Activated CD4-positive, alpha-beta T cell treated with anti-CD3 and anti-CD28 coated beads, Interleukin-2, Interleukin-4, amounts not matched to agents 100 ng/mL and 50 ng/mL, durations not matched to agents 16 hours and 8 hours (primary cell): ENCODE measurements at places on chromosomes 7 and 10.

DNA sequence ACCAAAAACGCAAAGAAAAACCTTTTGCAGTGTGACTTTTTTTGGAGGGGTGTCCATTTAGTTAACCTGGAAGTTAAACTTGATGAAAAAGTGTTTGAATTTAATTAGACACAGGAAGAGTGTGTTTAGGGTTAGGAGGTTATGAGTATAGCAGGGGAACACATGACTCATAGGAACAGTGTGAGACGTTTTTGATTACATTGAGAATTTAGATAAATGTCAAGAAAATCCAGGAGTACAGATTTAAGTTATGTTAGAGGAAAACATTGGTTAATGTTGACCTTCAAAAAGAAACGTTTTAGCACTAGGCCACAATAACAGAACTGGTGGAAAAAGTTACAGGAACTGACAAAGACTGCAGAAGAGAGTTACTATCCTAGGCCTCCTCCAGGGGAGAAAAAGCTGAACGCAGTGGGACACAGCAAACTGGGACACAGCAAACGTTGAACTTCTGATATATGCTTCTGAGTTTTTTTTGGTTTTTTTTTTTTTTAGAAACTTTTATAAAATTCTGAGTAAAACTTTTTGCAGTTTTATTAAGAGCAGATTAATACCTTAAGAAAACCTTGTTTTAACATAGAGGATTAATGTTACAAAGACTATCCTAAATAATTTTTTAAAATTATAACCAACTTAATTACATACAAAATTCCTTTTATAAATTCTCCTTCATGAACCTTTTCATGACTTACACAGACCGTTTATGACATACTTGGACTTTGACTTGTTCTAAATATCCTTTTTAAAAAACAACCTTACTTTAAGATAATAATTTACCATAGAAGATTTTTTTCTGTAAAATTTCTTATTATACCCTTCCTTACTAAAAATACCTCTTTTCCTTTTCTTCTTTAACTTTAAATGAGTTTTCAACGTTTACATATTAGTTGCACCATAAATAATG lies 22.2 kb downstream of the LANCL2 start:
- no peak for DNase-seq

DNA sequence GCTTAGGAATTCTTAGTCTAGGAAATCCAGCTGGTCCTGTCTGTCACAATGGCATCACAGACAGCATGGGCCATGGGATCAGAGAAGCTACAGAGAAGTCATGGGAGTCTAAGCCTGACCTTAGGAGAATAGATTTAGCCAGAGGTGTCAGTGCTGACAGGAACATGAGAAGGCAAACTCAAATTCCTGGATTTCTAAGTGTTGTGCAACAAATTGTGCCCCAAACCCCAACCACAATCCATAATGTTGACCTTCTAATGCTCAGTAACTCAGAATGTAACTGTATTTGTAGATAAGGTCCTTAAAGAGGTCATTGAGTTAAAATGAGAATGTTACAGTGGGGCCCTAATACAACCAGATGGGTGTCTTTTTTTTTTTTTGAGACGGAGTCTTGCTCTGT lies 95.9 kb upstream of the RHOBTB1 start:
- no peak for DNase-seq

DNA sequence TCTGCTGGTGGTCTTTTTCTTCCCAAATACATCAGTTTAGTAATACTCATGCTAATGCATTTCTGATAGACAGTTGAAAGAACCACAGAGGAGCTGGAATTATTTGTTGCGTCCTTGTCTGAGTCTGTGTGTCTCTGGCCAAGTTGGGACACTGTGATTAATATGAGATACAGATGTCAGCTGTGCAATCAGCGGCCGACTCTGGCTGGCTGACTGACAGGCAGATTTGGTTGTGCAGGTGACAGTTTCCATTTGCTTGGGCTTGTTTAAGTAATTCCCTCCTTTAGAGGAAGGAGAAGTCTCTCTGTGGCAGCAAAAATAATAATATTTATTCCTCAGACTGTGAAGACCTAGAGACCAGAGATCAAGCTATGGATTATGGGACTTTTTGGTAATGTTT lies 176.2 kb upstream of the CHRM2 start:
- DNase-seq = no peak

- no peak for DNase-seq
These were observed 41.9 kb downstream of the TAS2R41 start for GRCh38 chr7:143519411-143520131.

- DNase-seq = no peak
These were observed 552.2 kb upstream of the ANKRD30A start for GRCh38 chr10:36573246-36573645.
